ENCODE measurements at places on chromosomes 2 and 18. TPM values are rescaled to one million over a fixed set of nuclear protein-coding genes. Genes with fewer than 3 reads are reported as not detected.

ANKRD62 gene
- polyA plus RNA-seq, result not detected

MDH1B gene
- 3.3 TPM for polyA plus RNA-seq

- DNase-seq, result no peak
These were observed 11.9 kb downstream of the IL18R1 start for GRCh38 chr2:102367331-102367971.

GRCh38 chr2:98876741-98877140, 59.3 kb downstream of the CRACDL start:
- no peak for DNase-seq

PLGLB1 gene
- polyA plus RNA-seq, result 1.0 TPM

DNA sequence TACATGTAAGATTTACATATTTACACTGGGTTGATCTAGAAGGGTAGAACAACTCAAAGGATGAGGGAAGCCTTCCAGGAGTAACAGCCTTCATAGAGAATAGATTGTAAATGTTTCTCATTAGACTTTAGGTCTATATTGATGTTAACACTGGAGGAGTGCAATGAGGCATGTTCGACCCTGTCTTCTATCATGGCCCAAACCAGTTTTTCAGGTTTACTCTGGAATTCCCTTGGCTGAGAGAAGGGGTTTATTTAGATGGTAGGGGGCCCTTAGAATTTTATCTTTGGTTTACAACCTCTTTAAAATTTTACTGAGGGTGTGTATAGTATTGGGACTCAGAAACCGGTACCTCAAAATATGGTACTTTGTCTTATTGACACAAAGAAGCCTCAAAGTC, 634.9 kb upstream of the PIK3C3 start:
- no peak for DNase-seq

GRCh38 chr2:205427112-205427511, 255.2 kb upstream of the NRP2 start:
- DNase-seq, result no peak

DNA sequence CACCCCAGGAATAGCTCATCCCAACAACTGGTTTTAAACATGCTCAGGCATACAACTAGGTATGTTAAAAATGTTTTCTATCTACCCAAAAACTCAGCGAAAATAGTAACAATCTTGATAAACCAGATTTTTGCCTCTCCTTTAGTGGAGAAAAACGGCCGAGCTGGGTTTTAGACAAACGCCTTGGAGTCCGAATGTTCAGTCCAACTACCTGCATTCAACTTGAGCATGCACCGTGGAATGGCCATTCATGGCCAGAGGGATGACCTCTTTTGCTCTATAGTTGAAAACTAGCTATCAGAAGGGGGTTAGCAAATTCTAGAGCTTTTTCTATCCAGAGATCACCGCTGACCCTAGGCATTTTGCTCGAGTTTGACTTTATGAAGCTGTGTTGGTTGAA, 30.8 kb downstream of the PDIA6 start:
- no peak for DNase-seq

DNA sequence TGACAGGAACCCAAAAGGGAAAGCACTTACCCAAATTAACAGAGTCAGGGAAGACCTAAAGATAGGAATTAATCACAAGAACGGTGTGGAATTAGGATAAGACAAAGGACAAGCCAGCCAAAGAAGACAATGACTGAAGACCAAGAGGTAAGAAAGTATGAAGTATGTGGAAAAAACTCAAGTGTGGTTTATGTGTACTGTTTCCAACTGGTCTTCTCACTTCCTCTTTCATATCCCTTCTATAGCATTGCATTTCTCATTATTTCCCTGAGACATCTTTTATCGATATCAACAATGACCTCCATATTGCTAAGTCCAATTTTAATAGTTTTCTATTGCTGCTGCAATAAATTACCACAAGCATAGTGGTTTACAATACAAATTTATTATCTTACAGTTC, 313.5 kb upstream of the SLC39A10 start:
- no peak for DNase-seq

CNPPD1 gene
- 68.9 TPM for polyA plus RNA-seq

HJURP gene
- 18.9 TPM for polyA plus RNA-seq

DNA sequence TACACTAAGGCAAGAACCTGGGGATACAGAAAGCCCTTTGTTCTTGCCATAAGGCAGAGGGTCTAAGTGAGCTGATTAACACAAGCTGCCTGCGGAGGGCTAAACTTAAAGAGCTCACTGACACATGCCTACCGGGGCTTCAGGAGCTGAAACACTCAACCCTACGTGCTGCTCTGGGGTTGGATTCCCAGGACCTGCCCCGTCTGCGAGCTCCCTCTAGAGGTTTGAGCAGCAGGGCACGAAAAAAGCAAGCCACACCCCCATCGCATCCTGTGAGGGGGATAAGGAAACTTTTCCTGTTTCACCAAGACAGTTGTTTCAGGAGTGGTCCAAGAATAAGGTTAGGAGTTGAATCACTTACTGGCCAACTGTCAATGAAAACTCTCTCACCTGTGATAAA, 562.1 kb downstream of the TMX3 start:
- no peak for DNase-seq

DNA sequence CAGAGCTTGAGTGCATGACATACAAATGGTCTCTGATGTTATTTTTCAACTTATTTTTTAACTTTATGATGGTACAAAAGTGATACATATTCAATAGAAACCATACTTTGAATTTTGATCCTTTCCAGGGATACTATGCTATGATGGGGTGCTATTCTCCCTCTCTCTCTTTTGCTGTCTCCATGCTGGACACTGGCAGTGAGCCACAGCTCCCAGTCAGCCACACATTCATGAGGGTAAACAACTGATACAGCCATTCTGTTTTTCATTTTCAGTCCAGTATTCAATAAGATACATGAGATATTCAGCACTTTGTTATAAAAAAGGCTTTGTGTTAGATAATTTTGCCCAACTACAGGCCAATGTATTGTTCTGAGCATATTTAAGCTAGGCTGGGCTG, 859.3 kb upstream of the KLHL29 start:
- DNase-seq, result no peak

GRCh38 chr2:212526059-212526458, 12.5 kb downstream of the ERBB4 start:
- no peak for DNase-seq

AKAIN1 gene
- polyA plus RNA-seq, result not detected

DNA sequence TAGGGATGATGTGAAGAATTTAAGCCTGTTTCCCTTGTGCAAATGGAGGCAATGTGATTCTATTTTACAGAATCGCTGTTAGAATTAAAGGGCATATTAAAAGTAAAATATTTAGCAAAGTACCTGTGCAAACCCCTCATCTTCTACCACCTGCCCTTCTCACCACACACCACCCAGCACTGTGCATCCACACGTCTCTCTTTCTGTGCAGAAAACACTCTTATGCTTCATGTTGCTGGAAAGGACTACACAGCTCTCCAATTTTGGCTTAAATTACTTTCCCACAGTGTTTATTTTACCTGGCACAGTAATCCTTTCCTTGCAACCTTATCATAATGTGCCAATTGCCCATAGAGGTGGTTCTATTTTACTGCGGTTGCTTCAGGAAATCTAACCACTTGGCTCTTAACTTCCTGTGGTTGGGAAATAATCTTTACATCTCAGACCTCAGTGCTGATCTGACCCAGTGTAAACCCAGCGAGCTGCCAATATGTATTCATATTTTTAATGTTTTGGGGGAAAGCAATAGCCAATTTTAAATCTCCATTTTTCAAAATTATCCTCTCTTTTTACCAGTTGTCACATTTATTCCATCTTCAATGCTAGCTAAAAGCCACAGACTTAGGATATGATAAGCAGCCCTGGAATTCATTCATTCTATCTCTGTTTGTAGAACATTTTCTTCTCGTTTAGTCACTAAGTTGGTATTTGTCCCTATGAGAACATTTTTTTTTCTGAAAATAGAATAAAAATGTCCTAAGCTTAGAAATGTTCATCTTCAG, 250.9 kb downstream of the DSEL start:
- DNase-seq, result no peak

GRCh38 chr18:65363911-65364632, 386.7 kb upstream of the CDH7 start:
- peak; percentile 4 for DNase-seq

All from brain (organoid and tissue), 16 donors.